ENCODE measurements at places on chromosomes 3 and 15.

DNA sequence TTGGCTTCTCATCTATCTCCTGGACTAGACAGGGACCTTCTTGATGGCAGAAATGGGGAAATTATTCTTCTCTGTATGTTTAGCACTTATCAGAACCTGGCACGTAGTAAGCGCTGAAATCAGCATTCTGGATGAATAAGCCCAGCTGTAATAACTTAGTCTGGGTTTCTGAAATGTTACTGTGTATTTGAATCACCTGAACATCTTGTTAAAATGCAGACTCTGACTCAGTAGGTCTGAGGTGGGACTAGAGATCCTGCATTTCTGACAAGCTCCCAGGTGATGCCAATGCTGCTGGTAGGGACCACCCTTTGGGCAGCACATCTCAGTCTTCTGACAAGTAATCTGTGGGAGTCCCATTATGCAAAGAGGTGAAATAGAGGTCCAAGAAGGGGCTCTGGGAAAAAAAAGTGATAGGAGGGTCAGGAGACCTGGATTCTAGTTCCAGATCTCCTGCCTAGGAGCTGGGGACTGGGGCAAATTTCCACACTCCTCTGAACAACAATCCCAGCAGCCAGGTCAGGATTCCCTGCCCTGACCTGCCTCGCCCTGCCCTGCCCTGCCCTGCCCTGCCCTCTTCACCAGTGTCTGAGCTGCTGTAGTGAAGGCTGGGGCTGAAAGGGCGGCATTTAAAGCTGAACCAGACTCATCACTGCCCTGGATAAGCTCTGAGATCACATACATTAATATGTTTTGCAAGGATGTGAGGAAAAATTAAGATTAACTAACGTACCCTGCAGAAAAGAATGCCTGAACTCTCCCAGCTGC is 17.2 kb upstream of the SLC6A11 start:
- peak; percentile 86 for DNase-seq

- no peak for DNase-seq
Measured at GRCh38 chr3:158103081-158103886, 2.9 kb downstream of the SHOX2 start.

GRCh38 chr3:47854720-47855455 is 52.0 kb downstream of the DHX30 start:
- DNase-seq = no peak

GRCh38 chr15:79431636-79432344 is at the start of gene MINAR1:
TSS of gene MINAR1 (plus strand) at chr15:79432336. CDS start at chr15:79456148, 23,812 bp downstream.
- peak; percentile 55 for DNase-seq
